GOT3 (cell line): ENCODE measurements at places on chromosomes 2 and 18.

DNA sequence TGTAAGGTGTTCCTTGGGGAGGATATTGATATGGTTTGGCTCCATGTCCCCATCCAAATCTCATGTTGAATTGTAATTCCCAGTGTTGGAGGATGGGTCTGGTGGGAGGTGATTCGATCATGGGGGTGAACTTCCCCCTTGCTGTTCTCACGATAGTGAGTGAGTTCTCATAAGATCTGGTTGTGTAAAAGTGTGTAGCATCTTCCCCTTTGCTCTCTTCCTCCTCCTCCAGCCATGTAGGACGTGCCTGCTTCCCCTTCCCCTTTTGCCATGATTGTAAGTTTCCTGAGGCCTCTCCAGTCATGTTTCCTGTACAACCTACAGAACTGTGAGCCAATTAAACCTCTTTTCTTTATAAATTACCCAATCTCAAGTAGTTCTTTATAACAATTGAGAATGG, 458.7 kb downstream of the LPIN1 start:
- no peak for DNase-seq

- no peak for DNase-seq
Observed at GRCh38 chr2:54666131-54666633, 57.3 kb upstream of the EML6 start.

- DNase-seq: no peak
Observed at GRCh38 chr2:174974131-174974530, 31.1 kb downstream of the CHN1 start.

DNA sequence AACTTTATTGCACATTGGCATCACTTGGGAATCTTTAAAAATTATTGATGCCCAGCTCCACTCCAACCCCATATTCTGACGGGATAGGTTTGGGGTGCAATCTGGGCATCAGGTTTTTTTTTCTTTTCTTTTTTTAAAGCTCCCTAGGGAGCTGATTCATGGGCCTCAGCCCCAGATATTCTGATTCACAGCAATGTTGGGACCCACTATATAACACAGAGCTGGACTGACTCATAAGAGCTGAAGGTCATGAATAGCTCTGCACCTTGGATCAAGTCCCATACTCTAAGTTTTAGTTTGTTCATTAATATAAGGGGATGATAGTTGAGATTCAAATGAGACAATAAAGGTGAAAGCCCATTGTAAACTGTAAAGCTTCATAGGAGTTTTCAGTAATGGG, 191.1 kb upstream of the REV1 start:
- DNase-seq: no peak

GRCh38 chr2:241814393-241814642, 5.3 kb downstream of the NEU4 start:
- DNase-seq: no peak

- DNase-seq: no peak
Observed at GRCh38 chr18:2410688-2411087, 160.6 kb downstream of the METTL4 start.

GRCh38 chr18:23716516-23716915, 27.3 kb downstream of the LAMA3 start:
- DNase-seq: no peak

DNA sequence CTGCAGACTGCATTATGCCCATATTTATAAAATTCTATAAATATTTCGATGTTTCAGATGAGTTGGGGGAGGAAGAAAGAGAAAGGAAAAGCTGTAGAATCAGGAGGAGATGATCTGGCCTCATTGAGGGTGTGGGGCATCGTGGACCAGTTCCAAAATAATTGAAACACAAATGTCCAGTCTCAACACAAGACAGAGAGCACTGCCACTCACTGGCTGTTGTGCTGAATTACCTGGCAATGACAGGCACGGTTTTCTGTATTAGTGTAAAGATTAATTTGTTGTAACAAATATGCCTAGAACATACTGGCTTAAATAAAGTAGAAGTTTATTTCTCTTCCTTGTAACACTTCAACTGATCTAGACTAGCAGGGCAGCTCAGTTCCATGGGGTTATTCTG, 24.1 kb downstream of the POLE4 start:
- DNase-seq: no peak

GRCh38 chr2:105399207-105399861, 483 bp upstream of the FHL2 start:
- no peak for DNase-seq
